ENCODE measurements at places on chromosomes 3 and 15.
A peak's percentile ranks its signal among the peaks of the same experiment; 100 is the strongest.

GRCh38 chr3:141129049-141129448 lies 77.9 kb downstream of the SPSB4 start:
- DNase-seq = no peak

GRCh38 chr15:62269504-62269903 lies 104.4 kb upstream of the C2CD4B start:
- no peak for DNase-seq

- DNase-seq = peak; percentile 23
Measured at GRCh38 chr3:70501561-70501960, 189.1 kb upstream of the MDFIC2 start.

DNA sequence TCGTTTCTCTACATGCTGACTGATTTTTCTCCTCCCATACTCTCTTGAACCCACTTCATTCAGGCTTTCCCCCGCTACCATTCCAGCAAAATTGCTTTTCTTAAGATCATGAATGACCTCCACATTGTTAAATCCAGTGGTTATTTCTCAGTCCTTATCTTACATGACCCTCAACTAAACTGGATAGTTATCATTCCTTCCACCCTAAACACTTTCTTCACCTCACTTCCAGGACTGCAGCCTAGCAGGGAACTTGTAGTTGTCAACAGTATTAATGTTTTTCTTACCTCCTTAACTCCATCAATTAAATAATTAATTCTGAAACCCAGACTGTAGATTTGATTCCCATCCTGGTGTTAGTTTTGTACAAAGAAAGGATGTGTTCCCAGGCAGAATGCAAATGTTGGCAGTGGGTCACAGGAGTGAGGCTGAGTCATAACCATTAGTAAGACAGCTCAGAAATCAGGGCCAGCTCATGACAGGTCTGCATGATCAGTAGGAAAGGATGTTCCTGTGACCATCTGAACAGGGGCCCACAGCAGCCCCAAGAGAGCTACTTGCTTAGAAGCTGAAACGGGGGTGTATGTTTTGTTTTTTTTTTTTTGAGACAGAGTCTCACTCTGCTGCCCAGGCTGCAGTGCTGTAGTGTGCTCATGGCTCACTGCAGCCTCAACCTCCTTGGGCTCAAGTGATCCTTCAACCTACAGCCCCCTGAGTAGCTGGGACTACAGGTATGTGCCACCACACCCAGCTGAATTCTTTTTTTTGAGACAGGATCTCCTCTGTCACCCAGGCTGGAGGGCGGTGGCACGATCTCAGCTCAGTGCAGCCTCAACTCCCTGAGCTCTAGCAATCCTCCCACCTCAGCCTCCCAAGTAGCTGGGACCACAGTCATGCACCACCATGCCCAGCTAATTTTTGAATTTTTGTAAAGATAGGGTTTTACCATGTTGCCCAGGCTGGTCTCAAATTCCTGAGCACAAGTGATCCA lies 9.1 kb downstream of the BCL2L10 start:
- DNase-seq = no peak

GRCh38 chr3:57434041-57434440 lies 110.1 kb downstream of the DNAH12 start:
- no peak for DNase-seq

DNA sequence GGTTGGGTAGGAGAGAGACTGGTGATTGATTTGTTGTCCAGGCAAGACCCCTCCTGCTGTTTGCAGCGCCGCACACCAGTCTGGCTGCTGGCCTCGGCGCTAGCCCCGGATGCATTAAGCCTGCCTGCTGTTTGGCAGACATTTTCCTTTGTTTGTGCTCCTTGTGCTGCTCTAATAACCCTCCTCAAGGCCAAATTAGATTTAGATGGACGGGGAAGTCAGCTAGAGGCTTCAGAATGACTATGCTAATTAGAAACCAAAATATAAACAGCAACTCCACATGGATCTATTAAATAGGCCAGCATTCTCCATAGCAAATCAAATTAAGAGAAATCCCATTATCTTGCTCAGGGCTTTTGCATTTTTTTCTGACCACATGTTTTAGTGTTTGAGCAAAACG lies 445.2 kb downstream of the SQOR start:
- DNase-seq = no peak

GRCh38 chr3:131193641-131194238 lies 167.1 kb downstream of the NEK11 start:
- DNase-seq = no peak

DNA sequence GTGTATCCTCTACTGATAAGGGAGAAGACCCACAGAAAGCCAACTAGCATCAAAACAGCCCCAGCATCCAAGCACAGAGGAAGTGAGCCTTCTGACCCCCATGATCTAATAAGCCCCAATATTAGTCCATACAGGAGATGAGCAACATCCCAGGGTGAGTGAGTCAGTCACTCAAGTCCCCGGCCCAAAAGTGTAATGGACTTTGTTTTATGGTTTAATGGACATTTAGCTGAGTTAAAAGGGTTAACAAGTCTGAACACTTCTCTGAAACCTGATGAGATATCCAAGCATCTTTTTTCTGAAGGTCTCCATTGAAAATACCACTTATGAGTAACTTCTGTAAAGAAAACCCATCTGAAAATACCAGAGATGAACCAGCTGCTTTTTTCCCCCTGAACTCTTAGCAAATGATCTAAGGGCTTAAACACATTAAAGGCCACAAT lies 115.6 kb downstream of the GREM1 start:
- no peak for DNase-seq

DNA sequence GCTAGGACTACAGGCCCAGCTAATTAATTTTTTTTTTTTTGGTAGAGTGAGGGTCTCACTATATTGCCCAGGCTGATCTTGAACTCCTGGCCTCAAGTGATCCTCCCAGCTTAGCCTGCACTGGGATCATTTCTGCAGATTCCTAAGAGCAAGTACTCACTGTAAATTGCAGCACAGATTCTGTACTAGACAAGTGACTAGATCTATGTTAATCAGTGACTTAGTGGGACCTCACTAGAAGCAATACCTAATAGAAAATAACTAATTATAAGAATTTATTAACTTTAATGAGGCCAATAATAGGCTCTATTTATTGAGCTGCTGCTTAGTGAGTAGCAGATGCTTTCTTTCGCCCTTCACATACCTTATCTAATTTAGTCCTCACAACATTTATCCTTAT lies 10.6 kb upstream of the UTS2B start:
- DNase-seq = no peak

DNA sequence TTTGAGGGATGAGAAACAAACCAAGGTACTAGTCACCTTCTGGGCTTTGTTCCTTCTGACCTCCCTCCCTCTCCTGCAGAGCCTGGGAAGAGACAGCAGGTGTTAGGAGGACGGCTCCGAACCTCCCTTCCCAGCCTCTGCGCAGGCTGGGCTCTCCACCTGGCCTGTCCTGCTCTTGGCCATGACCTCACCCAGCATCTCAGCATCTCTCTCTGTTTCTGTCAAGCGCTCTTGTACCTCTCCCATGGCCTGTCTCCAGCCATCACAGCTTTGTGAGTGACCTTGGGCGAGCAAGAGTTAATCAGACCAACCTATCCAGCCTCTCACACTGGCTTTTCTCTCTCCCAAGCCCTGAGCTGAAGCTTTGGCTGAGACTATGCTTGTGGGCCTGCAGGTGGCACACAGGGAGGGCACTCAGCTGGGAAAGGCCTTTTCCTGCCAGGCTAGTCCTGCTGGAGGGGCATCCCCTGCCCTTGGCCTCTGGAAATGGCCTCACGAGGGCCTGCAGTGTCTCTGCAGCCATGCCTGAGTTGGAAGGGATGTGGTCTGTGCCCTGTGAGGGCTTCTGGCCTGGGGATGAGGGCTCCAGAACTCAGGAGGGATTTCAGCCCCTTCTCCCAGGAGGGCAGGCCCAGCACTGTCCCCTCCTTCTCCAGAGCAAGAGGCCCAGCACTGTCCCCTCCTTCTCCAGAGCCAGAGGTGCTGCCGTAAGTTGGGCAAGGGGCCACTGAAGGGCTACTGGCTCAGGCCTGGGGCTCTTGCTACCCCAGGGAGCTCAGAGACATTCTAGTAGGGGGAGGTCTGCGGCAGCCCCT lies 2.1 kb downstream of the CHST13 start:
- DNase-seq = no peak

DNA sequence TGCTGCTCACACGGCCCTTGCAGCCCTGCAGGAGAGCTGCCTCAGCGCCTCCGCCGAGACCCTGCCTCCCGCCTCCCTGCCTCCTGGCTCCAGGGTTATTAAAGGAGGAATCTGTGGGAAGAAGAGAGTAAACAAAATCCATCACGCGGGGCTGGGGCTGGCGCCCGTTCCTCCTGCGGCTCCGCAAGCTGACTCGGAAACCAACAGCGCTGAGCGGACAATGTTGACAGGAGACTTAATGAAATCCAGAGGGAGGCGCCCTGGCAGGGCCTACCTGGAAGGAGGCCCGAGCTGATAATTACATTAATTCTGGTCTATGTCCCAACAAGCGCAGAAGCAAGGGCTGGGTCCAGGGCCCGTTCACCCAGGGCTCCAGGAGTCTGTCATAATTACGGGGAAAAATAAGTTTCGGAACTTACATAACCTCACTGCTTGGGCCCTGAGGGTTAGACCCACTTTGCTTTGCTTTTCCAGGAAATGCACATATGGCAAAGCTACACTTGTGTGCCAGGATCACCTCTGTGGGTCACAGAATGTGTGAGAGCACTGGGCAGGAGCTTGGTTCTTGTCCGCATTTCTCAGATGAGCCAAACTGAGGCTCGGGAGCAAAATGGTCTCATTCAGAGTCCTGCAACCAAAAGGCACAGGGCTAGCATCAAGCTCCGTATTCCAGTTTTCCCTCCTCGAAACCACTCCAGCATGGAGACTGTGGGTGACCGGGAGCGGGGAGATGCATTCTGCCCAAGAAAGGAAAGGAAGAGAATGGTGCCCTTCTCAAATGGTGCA lies 43.8 kb upstream of the SLC6A6 start:
- no peak for DNase-seq

DNA sequence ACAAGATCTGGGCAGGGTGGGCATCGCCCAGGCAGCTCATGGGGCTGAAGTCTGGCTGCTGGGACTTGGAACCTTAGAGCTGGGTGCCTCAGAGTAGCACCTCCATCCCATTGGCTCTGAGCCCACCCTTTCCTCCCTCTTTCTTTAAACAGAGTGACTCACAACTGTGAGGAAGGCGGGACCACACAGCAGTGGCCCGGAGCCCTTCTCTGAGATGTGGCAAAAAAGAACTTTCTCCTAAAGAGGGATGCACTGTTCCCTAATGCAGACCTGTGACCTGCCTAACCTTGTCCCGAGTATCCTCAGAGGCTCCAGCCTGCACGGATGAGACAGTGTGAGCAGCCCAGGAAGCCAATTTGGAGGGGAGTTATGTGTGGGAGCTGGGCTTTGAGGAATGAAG lies 23.6 kb downstream of the PRR20G start:
- no peak for DNase-seq

DNA sequence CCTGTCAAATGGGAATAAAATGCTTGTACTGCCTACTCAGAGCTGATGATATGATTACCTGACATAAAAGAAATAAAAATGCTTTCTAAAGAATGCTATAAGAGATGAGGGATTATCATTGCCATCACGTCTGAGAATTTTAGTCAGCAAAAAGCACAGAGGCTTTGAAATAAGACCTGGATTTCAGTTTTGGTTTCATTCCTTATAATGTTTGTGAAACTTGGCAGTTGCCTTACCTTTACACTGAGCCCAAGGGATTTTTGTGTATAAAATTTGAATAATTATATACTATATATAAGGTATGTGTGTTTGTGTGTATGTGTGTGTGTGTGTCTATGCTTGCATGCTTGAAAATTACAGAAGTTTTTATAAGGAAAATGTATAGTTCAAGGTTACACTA lies 634.8 kb upstream of the BCHE start:
- DNase-seq = no peak

DNA sequence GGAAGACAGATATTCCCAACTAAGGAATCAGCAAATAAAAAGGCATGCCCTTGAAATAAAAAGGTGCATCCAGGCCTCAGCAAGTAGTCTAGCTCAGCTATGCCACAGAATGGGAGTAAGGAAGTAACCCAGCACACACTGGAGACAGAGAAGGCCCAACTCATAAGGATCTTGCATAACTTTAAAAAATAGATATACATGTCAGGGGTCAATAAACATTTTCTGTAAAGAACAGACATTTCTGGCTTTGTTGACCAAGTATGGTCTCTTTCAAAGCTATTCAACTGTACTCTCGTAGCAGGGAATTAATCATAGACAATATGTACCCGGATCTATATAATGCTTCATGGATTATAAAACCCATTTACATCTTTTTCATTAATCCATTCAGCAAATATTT lies 449.3 kb downstream of the TAFA4 start:
- no peak for DNase-seq

DNA sequence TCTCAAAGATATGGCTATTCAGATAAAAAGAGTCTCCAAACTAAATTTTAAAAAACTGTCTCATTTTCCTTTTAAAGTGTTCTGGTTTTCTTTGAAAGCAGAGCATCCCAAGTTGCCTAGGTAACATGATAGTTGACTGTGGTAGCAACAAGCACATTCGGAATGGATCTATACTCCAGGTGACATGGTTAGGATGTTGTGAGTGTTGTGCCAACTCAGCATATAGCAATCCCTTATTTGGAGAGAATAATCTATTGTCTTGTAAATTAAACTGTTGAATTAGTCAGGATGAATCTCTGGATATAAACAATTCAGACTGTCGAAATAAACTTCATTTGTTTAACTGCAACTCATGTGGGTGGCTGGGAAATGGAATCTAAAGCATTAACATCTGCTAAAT lies 418.6 kb downstream of the TUSC7 start:
- no peak for DNase-seq

DNA sequence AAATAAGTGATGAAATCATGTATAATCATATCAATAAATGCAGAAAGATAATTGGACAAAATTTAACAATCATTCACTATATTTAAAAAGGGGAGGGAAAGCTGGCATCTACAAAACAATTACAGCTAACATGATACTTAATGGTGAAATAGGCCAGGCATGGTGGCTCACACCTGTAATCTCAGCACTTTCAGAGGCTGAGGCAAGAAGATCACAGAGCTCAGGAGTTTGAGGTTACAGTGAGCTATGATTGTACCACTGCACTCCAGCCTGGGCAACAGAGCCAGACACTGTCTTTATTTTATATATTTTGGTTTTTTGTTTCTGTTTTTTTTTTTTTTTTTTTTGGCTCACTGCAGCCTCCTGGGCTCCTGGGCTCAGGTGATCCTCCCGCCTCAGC lies 12.1 kb downstream of the EDC3 start:
- no peak for DNase-seq

All from naive B cell (primary cell).